Effector memory CD8-positive, alpha-beta T cell (primary cell): ENCODE measurements at places on chromosomes 16 and 17.
A peak's percentile ranks its signal among the peaks of the same experiment; 100 is the strongest.

- H3K4me1 ChIP-seq = no peaks in the 10 kb centered on the region
- no peak overlapping the region for H3K27ac ChIP-seq
- no peak overlapping the region for H3K4me3 ChIP-seq
- no peak for DNase-seq
- H3K36me3 ChIP-seq = no peaks in the 10 kb centered on the region
These were observed 60.7 kb downstream of the PCTP start for GRCh38 chr17:55811536-55811935.

DNA sequence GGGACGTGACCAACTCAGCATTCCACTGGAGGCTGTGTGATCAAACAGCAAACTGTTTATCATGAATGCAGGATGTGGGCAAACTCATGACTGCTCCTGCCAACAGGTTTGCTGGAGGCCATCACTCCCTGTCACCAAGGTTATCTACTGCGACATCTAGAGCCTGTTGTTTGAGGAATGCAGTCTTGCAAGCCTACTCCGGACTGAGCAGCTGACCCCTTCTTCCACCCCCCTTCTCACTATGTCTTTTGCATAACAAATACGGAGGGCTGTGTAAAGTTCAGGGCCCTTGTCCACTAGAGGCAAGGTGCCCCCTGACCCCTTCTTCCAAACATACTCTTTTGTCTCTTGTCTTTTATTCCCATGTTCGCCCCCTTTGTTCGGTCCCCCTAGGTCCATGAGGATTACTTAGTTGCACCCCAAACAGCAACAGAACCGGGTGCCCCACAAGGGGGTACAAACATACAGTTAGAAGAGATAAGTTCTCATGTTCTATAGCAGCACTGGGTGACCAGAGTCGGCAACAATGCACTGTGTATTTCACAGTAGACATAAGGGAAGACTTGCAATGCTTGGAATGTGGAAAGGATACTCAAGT, 28.7 kb downstream of the MEAK7 start:
- H3K27me3 ChIP-seq = no peaks in the 10 kb centered on the region
- peaks cover 15% of the 10 kb centered on the region for H3K36me3 ChIP-seq
- no peak for DNase-seq
- H3K4me1 ChIP-seq = no peaks in the 10 kb centered on the region
- H3K4me3 ChIP-seq = no peak overlapping the region

GRCh38 chr16:17276010-17276530, 194.7 kb downstream of the XYLT1 start:
- no peak overlapping the region for H3K4me3 ChIP-seq
- H3K36me3 ChIP-seq = no peaks in the 10 kb centered on the region
- peaks cover 40% of the 10 kb centered on the region for H3K4me1 ChIP-seq

DNA sequence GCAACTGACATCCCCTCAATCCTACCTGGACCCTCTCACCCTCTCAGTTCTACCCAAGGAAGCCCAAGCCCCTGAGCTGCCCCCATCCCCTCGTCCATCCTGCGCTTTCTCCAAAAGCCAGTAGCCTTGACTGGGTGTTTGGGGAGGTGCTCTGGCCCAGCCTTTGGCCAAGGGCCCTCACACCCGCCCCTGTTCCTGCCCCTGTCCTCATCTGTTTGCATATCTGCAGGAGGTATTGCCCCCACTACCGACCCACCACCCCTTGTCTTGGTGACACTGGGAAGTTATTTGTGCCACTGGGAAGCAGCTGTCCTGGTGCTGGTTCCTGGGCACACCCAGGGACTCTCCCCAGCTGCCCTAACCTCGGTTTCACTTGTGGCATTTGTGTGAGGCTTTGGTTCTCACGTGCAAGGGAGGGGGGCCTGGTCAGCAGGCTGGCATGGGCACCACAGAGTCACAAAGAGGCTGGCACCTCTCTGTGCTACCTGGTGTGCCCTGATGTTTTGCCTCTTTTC, 75.3 kb downstream of the MRC2 start:
- peaks cover 9% of the 10 kb centered on the region for H3K36me3 ChIP-seq
- peak overlapping the region; percentile 81 for H3K4me3 ChIP-seq
- peak overlapping the region; percentile 78 for H3K27ac ChIP-seq
- peaks cover 10% of the 10 kb centered on the region for H3K27me3 ChIP-seq

- H3K27ac ChIP-seq = no peak overlapping the region
- H3K4me1 ChIP-seq = no peaks in the 10 kb centered on the region
- no peak overlapping the region for H3K4me3 ChIP-seq
These were observed 41.3 kb upstream of the SIAH1 start for GRCh38 chr16:48426244-48427141.

DNA sequence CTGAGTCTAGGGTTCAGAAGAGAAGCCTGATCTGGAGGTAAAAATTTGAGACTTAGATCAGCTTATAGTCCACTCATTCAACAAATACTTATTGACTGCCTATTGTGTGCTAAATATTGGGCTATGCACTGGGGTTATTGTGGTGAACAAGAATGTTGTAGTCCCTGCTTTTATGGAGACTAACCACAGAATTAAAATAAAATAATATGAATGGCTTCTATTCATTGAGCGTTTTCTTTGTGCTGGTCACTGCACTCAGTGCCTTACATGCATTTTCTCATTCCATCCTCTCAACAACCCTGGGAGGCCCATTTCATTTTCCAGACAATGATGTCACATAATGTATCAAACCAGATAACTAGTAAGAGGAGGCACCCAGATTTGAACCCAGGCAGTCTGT, 4.8 kb downstream of the NEK8 start:
- H3K36me3 ChIP-seq = peaks cover 11% of the 10 kb centered on the region
- H3K27ac ChIP-seq = no peak overlapping the region
- no peak overlapping the region for H3K4me3 ChIP-seq
- H3K4me1 ChIP-seq = peaks cover 3% of the 10 kb centered on the region

DNA sequence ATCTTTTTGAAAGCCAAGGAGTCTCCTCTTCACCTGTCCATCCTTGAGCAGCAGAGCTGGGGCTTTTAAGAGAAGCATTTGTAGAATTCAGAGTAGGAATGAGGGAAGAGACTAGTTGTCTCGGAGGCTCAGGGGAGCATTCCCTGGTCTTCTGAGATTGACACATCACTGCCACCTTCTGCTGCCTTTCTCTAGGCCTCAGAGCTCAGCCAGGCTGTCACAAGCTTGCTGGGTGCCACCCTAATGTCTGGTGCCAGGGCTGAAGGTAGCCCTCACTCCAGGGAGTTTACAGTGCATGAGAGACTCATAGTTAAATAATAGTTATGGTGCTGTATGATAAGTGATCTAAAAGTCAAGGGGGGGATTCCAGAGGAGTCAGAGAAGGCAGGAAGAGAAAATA, 39.7 kb downstream of the B9D1 start:
- no peak for DNase-seq
- H3K4me3 ChIP-seq = no peak overlapping the region
- H3K27me3 ChIP-seq = no peaks in the 10 kb centered on the region
- H3K27ac ChIP-seq = no peak overlapping the region
- H3K36me3 ChIP-seq = no peaks in the 10 kb centered on the region
- no peaks in the 10 kb centered on the region for H3K4me1 ChIP-seq

GRCh38 chr17:78652913-78653312, 75.7 kb upstream of the DNAH17 start:
- no peaks in the 10 kb centered on the region for H3K4me1 ChIP-seq
- H3K36me3 ChIP-seq = peaks cover 10% of the 10 kb centered on the region
- peaks cover 14% of the 10 kb centered on the region for H3K27me3 ChIP-seq
- no peak for DNase-seq
- H3K27ac ChIP-seq = no peak overlapping the region

- no peaks in the 10 kb centered on the region for H3K27me3 ChIP-seq
- peak overlapping the region; percentile 3 for H3K27ac ChIP-seq
- DNase-seq = no peak
These were observed 5.4 kb downstream of the DYNC1LI2 start for GRCh38 chr16:66746048-66746447.

- no peak overlapping the region for H3K27ac ChIP-seq
- H3K4me1 ChIP-seq = peaks cover 17% of the 10 kb centered on the region
- DNase-seq = no peak
- H3K4me3 ChIP-seq = no peak overlapping the region
- peaks cover 69% of the 10 kb centered on the region for H3K27me3 ChIP-seq
These were observed 13.0 kb upstream of the HOXB9 start for GRCh38 chr17:48639136-48639535.

GRCh38 chr17:34974794-34975785, 5.2 kb upstream of the LIG3 start:
- no peak overlapping the region for H3K4me3 ChIP-seq
- H3K36me3 ChIP-seq = peaks cover under 1% of the 10 kb centered on the region
- H3K27me3 ChIP-seq = no peaks in the 10 kb centered on the region
- no peak overlapping the region for H3K27ac ChIP-seq
- no peak for DNase-seq
- peaks cover 10% of the 10 kb centered on the region for H3K4me1 ChIP-seq

GRCh38 chr17:57009737-57010445, 32.0 kb downstream of the SCPEP1 start:
- peak; percentile 44 for DNase-seq
- no peak overlapping the region for H3K27ac ChIP-seq
- H3K4me3 ChIP-seq = peak overlapping the region; percentile 48

DNA sequence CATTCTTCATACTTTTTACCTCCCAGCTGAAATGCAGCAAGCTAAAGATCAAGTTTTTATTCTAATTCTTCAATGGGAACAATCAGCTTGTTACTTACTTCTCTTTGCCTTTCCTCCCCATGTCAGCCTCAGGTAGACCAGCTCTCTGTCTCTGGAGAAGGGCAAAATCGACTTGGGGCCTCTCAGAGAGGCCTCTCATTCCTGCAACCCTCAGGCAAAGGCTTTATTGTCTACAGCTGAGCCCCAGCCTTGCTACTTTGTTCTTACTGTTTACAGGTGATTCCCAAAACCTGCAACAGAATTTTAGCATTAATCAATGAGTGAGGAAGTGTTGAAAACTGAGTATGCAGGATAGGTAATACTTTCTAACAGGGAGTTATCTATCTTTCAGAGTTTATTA, 148.6 kb downstream of the KIF2B start:
- H3K36me3 ChIP-seq = no peaks in the 10 kb centered on the region
- H3K27ac ChIP-seq = no peak overlapping the region
- no peak for DNase-seq
- H3K27me3 ChIP-seq = no peaks in the 10 kb centered on the region
- no peak overlapping the region for H3K4me3 ChIP-seq
- no peaks in the 10 kb centered on the region for H3K4me1 ChIP-seq

DNA sequence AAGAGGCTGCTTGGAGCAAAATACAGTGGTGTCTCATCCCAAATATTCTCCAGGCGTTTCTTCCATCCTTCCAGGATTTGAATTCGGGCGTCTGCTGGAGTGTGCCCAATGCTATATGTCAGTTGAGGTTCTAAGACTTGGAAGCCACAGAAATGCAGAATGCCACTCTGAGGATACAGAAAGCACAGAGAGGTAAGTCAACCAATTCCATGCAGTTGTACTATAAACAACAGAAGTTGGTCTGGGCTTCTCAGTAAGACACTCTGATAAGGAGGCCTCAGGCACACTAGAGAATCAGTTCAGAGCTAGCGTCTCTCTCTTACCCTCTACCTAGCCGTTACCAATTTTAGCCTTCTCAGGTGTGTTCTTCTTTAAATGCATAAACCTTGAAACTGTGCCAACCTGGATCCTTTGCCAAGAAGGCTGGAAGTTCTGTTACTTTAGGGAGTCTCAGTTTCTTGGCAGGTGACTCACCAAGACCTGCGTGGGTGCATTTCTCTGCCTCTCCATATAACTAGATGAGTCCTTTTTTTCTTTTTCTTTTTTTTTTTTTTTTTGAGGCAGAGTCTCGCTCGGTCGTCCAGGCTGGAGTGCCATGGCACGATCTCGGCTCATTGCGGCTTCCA, 15.1 kb downstream of the NQO1 start:
- H3K27me3 ChIP-seq = no peaks in the 10 kb centered on the region
- H3K4me3 ChIP-seq = no peak overlapping the region
- H3K4me1 ChIP-seq = no peaks in the 10 kb centered on the region
- DNase-seq = no peak

DNA sequence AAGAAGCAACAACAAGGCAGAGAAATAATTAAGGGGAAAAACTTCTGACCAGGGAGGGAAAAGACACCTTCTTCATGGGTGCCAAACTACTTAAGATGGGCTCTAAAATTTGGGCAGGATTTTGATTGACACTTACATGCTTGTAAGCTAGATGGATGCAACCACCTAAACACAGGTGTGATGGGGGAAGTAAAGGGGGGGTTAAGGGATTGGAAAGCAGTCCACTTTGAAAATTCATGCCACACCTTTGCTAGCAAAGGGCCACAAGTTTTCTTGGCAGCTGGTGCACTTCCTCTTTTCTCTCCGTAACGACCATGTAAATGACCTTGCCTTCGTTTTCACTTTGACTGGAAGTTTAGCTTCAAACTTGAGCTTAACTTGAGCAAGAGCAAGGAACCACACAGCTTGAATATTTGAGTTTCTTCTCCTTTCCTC, 14.3 kb upstream of the PRKAR1A start:
- H3K36me3 ChIP-seq = peaks cover 5% of the 10 kb centered on the region
- peak overlapping the region; percentile 49 for H3K4me3 ChIP-seq
- peaks cover 5% of the 10 kb centered on the region for H3K27me3 ChIP-seq
- H3K4me1 ChIP-seq = peaks cover 7% of the 10 kb centered on the region
- H3K27ac ChIP-seq = peak overlapping the region; percentile 65
- no peak for DNase-seq

- peaks cover 9% of the 10 kb centered on the region for H3K4me1 ChIP-seq
- peaks cover 26% of the 10 kb centered on the region for H3K27me3 ChIP-seq
- no peak overlapping the region for H3K4me3 ChIP-seq
These were observed 279.6 kb downstream of the MAF start for GRCh38 chr16:79320956-79321355.

DNA sequence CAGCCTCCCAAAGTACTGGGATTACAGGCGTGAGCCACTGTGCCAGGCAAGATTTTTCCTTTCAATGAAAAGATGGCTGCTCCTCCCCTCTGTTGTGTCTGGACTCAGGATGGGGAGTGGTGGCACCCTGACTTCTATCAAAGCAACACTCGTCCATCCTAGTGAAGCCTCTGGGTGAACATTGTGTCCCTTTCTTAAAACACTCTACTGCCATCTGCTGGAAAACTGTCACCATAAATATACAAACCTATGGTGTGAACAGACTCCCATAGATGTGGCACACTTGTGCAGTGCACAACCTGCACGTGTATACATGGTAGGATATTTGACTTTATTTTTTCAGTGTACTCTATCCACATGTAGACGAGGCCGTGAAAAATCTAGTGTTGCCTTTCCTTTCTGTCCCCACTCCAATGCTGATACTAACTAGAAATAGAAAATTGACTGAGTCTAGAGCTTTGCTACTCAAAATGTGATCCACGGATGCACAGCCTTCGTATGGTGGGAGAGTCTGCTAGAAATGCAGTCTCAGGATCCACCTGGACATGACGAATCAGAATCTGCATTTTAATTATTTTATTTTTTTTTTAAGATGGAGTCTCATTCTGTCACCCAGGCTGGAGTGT, 55.9 kb upstream of the PLCG2 start:
- no peak overlapping the region for H3K4me3 ChIP-seq
- peak; percentile 70 for DNase-seq
- peaks cover 13% of the 10 kb centered on the region for H3K4me1 ChIP-seq
- no peaks in the 10 kb centered on the region for H3K36me3 ChIP-seq
- H3K27ac ChIP-seq = no peak overlapping the region

DNA sequence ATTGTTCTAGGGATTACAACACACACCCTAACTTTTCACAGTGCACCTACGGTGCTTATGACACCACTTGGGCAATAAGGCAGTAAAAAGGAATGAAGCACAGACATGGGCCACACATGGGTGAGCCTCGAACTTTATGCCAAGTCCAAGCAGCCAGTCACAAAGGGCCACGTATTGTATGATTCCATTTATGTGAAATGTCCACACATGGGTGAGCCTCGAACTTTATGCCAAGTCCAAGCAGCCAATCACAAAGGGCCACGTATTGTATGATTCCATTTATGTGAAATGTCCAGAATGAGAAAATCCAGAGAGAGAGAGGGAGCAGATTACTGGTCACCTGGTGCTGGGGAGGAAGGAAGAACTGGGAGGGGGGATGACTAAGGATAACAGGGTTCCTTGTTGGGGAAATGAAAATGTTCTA, 22.2 kb downstream of the RMI2 start:
- peaks cover 3% of the 10 kb centered on the region for H3K36me3 ChIP-seq
- H3K4me3 ChIP-seq = no peak overlapping the region
- DNase-seq = no peak
